T-helper 2 cell (primary cell): ENCODE measurements at places on chromosomes 12 and 14.

- no peak for DNase-seq
These were observed 187.7 kb upstream of the DCN start for GRCh38 chr12:91370086-91370868.

DNA sequence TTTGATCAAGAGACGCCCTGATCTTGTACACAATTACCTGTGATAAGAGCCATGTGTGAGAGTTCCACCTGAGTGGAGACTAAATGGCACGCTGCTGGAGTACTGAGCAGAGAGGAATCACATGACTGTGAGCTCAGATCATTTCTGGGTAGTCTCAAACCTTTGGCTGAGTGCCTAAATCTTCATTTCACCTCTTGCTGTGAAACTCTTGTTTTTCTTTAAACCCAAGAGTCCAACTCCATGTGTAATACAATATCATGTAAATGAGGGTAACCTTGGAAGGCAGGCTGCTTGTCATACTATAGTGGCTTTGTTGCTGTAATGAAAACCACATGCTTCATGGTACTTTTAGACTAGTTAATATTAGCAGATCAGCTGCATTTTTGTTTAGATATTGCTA, 156.9 kb downstream of the CAND1 start:
- no peak for DNase-seq

DNA sequence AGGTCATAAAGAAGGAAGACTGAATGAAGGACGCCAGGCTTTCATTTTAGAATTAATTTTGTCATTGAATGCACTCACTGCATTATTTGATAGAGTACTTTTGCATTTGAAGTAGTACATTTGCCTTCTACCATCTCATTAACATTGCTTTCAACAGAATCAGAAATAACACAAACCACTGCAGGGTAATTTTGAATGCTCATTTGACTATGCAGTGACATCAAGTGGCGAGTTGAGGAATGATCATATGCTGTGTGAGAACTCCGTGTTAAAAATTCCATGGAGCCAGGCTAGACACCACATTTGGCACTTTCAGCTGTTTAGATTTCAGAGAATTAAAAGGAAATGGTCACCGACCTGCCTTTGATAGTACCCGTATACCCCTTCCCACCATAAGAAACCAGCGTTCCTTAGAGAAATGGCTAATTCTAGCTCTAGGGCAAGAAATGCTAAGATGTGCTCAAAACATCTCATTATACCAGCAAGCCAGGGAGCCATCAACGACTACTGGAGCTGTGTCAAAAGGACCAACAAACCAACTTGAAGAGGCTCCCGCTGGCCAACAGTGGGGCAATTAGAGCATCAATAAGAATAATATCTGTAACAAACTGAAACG, 16.5 kb downstream of the HEBP1 start:
- no peak for DNase-seq

GRCh38 chr14:28102814-28103213, 663.8 kb upstream of the FOXG1 start:
- no peak for DNase-seq

GRCh38 chr14:92549105-92549858, 35.7 kb downstream of the RIN3 start:
- no peak for DNase-seq

DNA sequence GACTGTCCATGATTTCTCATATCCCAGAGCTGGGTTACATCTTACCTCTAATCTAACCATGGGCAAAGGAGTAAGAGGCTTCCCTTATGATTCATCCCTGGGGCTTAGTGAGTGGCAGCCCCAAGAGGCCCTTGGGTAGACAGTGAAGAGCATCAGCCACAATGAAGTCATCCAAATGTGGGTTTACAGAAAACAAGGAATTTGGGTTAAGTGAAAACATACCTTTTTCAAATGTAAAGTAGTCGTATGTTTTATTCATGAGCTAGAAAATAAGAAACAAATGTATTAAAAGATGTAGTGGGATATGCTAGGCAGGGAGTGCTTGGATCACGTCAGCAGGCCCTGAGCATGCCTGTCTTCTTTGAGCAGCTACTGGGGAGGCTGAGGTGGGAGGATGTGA, 54.0 kb upstream of the ELK3 start:
- no peak for DNase-seq

GRCh38 chr12:89770391-89770790, 61.8 kb upstream of the ATP2B1 start:
- no peak for DNase-seq

DNA sequence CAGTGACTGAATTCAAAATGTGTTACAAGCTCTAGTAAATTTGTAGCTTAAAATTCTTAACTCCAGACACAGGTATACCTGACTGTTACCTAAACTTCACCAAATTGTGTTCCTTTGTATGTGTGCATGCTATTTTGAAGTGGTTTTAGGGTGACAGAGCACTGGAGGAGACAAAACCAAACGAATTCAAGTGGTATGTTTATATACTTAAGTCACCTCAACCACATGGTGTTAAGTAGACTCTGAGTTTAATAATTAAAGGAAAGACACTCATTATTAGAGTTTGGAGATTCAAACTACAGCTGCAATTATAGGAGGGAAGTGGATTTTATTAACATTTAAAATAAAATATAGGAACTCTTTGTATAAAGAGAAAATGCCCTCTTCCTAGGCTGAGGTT, 84.3 kb downstream of the PLCZ1 start:
- no peak for DNase-seq

- DNase-seq, result no peak
These were observed 28.2 kb downstream of the SERPINA11 start for GRCh38 chr14:94424371-94424770.

GRCh38 chr12:52791271-52792184, 4.4 kb downstream of the KRT3 start:
- DNase-seq, result no peak

DNA sequence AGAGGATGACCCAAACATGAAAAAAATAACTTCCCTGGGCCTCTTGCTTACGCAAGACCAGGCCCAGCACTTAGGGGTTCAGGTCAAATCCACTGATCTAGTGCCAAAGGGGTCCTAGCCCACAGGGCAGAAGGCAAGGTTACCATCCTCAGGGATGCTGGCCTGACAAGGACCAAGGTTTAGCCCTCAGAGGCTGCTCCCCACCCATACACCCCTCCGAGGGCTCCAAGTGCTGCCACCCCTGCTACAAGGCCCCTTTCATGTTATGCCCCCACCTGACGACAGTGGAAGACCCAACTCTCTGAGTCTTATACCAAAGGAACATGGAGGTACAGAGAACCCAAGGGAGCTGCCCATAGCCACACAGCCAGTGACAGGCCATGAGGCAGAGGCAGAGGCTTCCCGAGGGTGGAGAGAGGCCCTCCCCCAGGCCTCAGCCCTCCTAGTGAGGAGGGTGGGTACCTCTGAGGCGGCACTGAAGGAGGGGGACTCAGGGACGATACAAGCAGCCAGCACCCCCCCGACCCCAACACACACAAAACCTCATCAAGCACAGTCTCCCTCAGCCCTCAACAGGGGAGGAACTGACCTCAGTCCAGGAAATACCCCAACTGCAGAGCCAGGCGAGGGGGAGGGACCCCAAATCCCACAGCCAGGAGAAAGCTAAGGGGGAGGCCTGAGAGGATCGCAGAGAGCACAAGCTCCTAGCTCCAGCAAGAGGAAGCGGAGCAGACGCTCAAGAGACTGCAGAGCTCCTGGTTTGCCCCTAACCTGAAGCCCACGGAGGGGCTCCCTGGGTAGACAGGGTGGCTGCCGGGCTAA, 37.0 kb downstream of the ANAPC7 start:
- DNase-seq, result no peak

DNA sequence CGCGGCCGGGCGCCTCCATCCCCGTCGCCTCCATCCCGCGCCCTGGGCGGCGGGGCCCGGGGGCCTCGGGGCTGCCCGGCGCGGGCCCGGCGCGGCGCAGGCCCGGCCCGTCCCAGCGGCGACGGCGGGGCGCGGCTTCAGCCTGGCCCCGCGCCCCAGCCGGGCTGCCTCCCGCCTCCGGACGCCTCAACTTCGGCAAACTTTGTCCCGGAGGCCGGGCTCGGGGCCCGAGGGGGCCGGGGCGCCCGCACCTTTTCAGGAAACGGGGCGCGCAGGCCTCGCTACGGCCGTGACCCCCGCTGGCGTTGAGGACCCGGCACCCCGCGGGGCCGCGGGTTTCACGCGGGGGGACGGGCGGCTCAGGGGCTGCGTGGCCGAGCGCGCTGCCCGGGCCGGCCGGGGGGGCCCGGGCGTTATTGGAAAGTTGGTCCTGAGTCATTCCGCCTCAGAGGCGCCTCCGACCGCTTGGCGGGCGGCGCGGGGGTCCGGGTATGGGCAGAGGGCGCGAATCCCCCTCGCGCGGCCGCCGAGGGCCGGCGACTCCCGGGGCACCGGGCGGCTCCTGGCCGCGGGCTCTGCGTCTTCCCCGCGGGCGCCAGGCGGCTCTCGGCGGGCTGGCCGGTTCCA, 575 bp downstream of the TRAF3 start:
- DNase-seq, result no peak

- no peak for DNase-seq
These were observed 24.1 kb upstream of the RAB35 start for GRCh38 chr12:120140603-120141002.

DNA sequence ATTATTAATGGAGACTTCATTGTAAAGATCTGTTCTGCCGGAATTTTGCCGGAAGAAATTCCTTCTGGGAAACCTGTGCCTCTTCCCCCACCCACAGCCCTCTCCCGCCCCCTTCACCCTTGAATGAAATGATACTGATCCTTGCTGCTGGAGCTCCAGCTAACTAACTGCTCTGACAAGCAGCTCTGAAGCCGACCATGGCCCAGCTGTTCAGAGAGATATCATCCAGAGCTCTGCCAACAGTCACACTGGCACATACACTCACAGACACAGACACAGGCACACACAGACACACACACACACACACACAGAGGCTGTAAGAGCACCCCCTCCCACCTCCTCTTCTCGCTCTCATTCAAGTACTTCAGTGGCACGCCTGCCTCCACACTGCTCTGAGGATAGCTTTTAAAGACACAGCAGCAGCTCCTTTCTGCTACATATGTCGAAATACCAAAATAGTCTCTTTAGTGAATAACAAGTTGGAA, 88.6 kb downstream of the R3HDM2 start:
- DNase-seq, result no peak

DNA sequence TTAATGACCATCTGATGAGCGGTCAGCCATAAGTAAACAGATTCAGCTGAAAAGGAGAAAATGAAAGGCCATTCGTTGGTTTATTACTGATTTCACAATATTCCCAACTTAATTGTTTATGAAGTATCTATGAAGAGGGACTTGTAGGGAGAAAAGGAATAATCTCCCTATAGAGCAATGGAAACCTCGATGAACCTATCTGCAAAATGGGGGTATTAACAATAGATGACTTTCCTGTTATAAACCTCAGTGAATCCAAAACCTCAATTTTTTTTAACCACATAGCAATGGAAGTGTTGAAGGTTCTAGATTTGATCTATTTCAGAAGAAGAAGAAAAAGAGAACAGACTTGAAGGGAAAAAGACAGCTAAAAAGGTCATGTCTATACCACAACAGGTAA, 2.0 kb downstream of the WIF1 start:
- no peak for DNase-seq

DNA sequence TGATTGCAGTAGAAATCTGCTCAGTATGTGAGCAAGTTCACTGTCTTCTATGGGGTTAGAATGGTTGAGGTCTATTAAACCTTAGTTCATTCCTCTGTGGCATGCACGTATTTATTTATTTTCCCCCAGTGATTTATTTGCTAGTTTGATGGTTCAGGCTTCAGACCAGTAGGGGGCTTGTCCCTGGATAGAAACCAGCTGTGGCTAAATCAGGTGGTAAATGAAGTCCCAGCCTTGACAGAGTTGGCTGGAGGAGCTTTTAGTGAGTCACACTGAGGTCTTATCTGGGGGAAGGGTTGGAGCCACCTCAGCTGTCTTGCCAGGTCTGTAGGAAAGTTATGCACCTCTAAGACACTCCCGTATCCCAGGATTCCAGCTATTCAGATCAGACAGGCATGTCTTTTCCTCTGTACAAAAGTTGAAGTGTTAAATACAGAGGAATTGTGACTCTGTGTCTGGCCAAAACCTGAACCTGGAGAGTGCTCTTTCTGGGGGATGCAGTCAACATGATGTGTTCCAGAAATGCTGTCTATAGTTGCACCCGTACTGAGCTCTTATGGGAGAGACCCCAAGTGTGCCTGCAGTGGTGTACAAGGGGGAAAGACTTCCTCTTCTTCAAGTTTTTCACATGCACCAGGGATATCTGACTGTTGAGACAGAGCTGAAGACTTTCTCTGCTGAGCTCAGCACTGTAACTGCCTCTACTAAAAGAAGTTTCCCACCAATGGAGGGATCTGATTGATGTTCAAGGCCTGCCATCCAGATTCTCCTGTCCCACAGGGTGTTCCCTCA, 1322.1 kb downstream of the TMEM121 start:
- DNase-seq, result no peak

DNA sequence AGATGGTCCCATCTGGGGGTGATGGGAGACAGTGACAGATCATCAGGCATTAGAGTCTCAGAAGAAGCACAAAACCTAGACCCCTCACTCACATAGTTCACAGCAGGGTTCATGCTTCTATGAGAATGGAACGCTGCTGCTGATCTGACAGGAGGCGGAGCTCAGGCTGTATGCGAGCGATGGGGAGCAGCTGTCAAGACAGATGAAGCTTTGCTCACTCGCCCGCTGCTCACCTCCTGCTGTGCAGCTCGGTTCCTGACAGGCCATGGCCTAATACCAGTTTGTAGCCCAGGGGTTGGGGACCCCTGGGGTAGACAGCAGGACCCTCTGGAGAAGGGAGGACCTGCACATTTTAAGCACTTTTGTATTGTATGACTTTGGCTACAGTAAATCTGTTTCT, 111.2 kb downstream of the LGMN start:
- no peak for DNase-seq

- DNase-seq, result no peak
These were observed 185.8 kb downstream of the SLC15A4 start for GRCh38 chr12:128637642-128638606.

DNA sequence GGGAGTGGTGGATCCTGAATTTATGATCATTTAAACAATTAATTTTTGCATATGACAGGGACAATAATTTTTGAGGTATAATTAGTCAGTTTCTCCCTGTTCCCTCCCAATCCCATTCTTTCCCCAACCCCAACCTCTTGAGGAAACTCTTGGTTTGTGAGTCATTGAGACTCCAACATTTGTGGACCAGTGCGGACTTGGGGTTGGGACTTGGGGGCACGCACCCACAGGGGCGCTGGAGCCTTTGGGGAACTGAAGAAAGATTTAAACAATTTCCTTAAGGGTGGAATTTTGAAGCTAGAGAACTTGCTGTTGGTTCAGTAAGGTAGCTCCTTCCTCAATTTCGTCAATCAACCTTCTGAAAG, 17.4 kb upstream of the PTGR2 start:
- DNase-seq, result no peak
